Muscle of leg (tissue), 16 donors: ENCODE measurements at places on chromosomes 5 and 9. TPM values are rescaled to one million over a fixed set of nuclear protein-coding genes. Genes with fewer than 3 reads are reported as not detected.

DNA sequence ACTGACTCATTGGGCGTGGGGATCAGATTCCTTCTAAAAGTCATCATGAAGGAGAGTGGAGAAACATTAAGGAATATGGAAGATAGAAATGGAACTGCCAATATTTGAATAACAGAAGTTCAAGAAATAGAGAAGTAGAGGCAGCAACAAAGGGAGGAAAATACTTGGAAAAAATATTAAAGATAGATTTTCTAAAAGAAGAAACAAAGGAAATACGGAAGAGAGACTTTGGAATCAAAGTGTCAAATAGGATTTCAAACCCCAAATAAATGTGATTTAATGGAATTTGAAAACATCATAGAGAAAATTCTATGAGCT lies 605.1 kb upstream of the KLF4 start:
- H3K27me3 ChIP-seq = no peaks in the 10 kb centered on the region
- DNase-seq = no peak
- no peak overlapping the region for H3K27ac ChIP-seq
- no peak overlapping the region for H3K4me3 ChIP-seq
- H3K4me1 ChIP-seq = no peaks in the 10 kb centered on the region

GRCh38 chr5:164203581-164204225 lies 698.3 kb downstream of the MAT2B start:
- no peak overlapping the region for H3K4me3 ChIP-seq
- no peaks in the 10 kb centered on the region for H3K27me3 ChIP-seq
- no peaks in the 10 kb centered on the region for H3K36me3 ChIP-seq
- no peak for DNase-seq

- no peaks in the 10 kb centered on the region for H3K27me3 ChIP-seq
- no peak overlapping the region for H3K4me3 ChIP-seq
- no peaks in the 10 kb centered on the region for H3K36me3 ChIP-seq
- no peaks in the 10 kb centered on the region for H3K4me1 ChIP-seq
Observed at GRCh38 chr9:83699615-83700014, 8.1 kb downstream of the UBQLN1 start.

- H3K4me3 ChIP-seq = no peak overlapping the region
- no peaks in the 10 kb centered on the region for H3K36me3 ChIP-seq
- no peaks in the 10 kb centered on the region for H3K27me3 ChIP-seq
- DNase-seq = no peak
- no peak overlapping the region for H3K27ac ChIP-seq
Observed at GRCh38 chr9:515665-516064, 301.0 kb downstream of the DOCK8 start.

- H3K4me1 ChIP-seq = peaks cover 22% of the 10 kb centered on the region
- H3K36me3 ChIP-seq = peaks cover 4% of the 10 kb centered on the region
- peak within 1 kb of the TSS; percentile 82 for H3K4me3 ChIP-seq
- H3K27me3 ChIP-seq = no peaks in the 10 kb centered on the region
- peak; percentile 94 for DNase-seq
- H3K27ac ChIP-seq = peak within 1 kb of the TSS; percentile 99
Observed at GRCh38 chr5:80255811-80256712, at the start of gene SERINC5. Gene SERINC5 (minus strand): TSS chr5:80256048. CDS start chr5:80255922, 126 bp downstream.

GRCh38 chr9:5448461-5449435 lies 1.6 kb upstream of the CD274 start:
- no peak overlapping the region for H3K27ac ChIP-seq
- H3K27me3 ChIP-seq = no peaks in the 10 kb centered on the region
- DNase-seq = no peak
- no peaks in the 10 kb centered on the region for H3K36me3 ChIP-seq

DNA sequence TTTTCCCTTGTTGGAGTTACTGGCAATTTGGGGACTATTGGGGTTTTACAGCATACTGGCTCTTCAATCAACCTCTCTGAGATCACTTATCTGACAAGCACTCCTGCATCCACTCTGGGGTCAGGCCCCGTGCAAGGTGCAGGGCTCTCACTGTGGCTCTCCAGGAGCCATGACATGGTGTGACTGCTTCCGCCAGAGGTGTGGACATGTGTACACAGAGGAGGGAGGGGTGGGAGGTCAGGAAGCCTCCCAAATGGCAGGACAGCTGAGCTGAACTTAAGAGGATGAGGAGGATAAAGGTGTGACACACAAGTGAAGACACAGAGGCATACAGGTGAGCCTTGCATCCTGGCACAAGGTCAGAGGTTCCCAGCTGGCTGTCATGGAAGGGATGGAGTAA lies 24.3 kb downstream of the SHB start:
- H3K36me3 ChIP-seq = no peaks in the 10 kb centered on the region
- H3K27me3 ChIP-seq = no peaks in the 10 kb centered on the region
- DNase-seq = no peak
- no peak overlapping the region for H3K27ac ChIP-seq
- peaks cover 24% of the 10 kb centered on the region for H3K4me1 ChIP-seq

DNA sequence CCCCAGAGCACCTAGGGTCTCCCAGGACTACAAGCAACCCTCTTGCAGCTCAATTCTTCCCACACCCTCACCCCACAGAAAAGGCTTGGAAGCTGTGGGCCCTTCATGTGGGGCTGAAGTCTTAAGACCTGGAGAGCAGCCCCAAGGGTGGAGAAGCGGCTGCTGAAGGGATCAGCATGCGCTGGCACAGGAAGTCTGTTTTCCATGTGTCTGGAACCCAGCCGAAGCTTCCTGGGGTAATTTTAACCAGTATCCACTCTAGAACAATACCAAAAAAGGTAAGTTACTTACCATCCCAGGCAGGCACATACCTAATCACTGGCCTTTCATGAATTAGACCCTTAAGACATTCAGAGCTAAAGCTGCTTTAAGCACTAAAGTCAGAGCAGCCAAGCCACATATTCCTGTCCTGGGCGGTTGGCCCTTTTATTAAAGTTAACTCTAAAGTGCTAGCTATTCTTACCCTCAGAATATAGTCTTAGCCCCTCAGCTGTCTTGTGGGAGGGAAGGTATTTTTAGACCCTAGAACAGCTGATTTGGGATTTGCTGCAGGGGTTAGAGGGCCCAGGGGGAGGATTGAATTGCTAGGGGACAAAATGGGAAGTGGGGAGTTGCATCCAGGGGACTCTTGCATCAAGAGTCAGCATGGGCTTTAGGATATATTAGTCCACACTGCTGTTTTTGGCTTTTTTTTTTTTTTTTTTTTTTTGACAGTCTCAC lies 6.9 kb downstream of the IL17B start:
- peak; percentile 60 for DNase-seq
- H3K27me3 ChIP-seq = no peaks in the 10 kb centered on the region
- peak overlapping the region; percentile 82 for H3K27ac ChIP-seq
- peaks cover 60% of the 10 kb centered on the region for H3K4me1 ChIP-seq

- H3K4me3 ChIP-seq = no peak overlapping the region
- no peak overlapping the region for H3K27ac ChIP-seq
- H3K4me1 ChIP-seq = peaks cover 13% of the 10 kb centered on the region
- peak; percentile 46 for DNase-seq
Observed at GRCh38 chr9:135504262-135505243, 4.1 kb downstream of the MRPS2 start.

DNA sequence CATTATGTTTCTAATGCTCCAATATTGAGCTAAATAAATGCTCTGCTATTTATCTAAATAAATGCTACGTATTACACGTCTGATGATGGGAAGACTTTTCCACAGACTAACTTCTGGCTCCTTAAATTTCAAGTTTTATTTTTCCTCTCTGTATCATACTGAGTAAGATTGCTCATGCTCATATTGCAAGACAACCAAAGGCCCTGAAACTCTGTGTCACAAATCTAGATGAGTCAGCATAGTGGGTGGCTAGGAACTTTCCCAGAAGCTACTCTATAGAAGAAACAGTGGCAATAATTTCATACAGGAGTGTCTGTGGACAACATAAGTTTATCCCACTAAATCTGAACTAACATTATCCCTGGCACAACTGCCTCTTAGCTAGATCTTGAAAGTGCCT lies 53.0 kb upstream of the RFX3 start:
- no peak overlapping the region for H3K27ac ChIP-seq
- no peak overlapping the region for H3K4me3 ChIP-seq
- H3K27me3 ChIP-seq = no peaks in the 10 kb centered on the region
- no peaks in the 10 kb centered on the region for H3K36me3 ChIP-seq
- H3K4me1 ChIP-seq = no peaks in the 10 kb centered on the region
- DNase-seq = no peak

GRCh38 chr5:59891962-59892643 lies 1.4 kb downstream of the PDE4D start:
- H3K27me3 ChIP-seq = peaks cover 27% of the 10 kb centered on the region
- no peaks in the 10 kb centered on the region for H3K36me3 ChIP-seq
- H3K4me1 ChIP-seq = peaks cover 3% of the 10 kb centered on the region
- no peak overlapping the region for H3K4me3 ChIP-seq
- no peak overlapping the region for H3K27ac ChIP-seq
- DNase-seq = no peak

GRCh38 chr5:139146809-139147482 lies 51.2 kb downstream of the SIL1 start:
- no peak for DNase-seq
- H3K36me3 ChIP-seq = no peaks in the 10 kb centered on the region
- peaks cover 9% of the 10 kb centered on the region for H3K4me1 ChIP-seq
- no peak overlapping the region for H3K4me3 ChIP-seq
- no peak overlapping the region for H3K27ac ChIP-seq

- peak overlapping the region; percentile 13 for H3K27ac ChIP-seq
- peaks cover 46% of the 10 kb centered on the region for H3K4me1 ChIP-seq
- peaks cover 63% of the 10 kb centered on the region for H3K36me3 ChIP-seq
- no peak for DNase-seq
Observed at GRCh38 chr9:114002986-114003350, 75.1 kb downstream of the AMBP start.

DNA sequence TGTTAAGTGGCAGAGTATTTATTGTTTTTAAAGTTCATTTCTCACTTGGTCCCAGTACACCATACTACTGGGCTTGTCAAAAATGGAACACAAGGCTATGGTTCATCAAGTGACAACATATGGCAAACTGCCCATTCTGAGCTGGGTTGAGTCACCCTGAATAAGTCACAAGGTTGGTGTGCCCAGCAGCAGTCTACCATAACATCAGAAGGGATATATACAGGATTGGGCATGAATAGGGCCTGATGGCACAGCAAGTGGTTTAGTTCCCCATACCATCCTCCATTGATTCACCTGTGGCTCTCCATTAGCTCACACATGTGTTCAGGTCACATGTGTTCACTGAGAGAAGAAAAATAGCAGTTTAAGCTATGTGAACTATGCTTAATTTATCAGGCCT lies 249.8 kb upstream of the PRDM9 start:
- H3K27me3 ChIP-seq = no peaks in the 10 kb centered on the region
- DNase-seq = no peak
- no peaks in the 10 kb centered on the region for H3K4me1 ChIP-seq
- H3K36me3 ChIP-seq = no peaks in the 10 kb centered on the region
- no peak overlapping the region for H3K27ac ChIP-seq

- peaks cover 20% of the 10 kb centered on the region for H3K4me1 ChIP-seq
- no peaks in the 10 kb centered on the region for H3K36me3 ChIP-seq
- peak overlapping the region; percentile 97 for H3K4me3 ChIP-seq
- DNase-seq = peak; percentile 50
Observed at GRCh38 chr5:172005708-172006320, 624 bp downstream of the FBXW11 start.

RXRA gene
- total RNA-seq = 19.0 TPM

IL13 gene
- not detected for total RNA-seq

ANGPTL2 gene
- 75.6 TPM for total RNA-seq

ANKRD31 gene
- 0.27 TPM for total RNA-seq

DND1 gene
- 0.31 TPM for total RNA-seq

DBH gene
- total RNA-seq = not detected
